ENCODE measurements at places on chromosomes 2 and 18.

DNA sequence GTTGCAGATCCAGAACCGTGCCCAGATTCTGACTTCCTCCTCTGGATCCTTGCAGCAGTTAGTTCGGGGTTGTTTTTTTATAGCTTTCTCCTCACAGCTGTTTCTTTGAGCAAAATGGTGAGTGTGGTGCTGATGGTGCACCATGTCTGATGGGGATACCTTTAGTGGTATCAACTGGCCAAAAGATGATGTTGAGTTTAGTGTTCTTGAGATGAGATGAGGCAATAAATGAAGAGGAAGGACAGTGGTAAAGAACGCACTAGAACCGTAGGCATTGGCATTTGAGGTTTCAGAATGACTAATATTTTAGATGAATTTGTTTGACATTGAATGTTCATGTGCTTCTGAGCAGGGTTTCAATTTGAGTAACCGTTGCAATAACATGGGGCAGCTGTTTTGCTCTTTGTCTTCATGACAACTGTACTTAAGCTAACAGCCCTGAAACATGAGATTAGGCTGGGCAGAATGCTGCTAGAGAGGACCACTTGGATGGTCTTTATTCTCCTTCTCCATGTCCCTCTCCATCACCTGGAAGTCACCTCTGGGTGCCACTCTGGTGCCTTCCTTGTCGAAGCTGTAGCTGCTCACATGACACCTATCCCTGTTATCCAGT is 3.9 kb downstream of the CTLA4 start:
- no peak for DNase-seq

DNA sequence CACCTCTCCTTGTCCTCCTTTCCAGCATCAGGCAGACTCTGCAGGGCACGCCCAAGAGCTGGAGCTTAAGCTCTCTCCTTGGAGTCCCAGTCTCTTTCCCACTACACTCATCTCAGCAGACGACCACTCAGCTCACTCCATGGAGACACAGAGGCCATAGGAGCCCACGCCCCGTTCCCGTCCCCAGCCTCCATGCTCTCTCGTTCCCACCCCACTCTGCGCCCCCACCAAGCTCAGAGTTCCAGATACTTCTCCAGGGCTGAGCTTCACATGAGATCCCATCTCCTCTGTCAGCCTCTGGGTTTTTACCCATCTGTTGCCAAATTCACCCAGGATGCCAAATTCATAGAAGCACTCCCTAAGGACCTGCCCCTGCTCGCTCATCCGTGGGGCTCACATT is 87.3 kb downstream of the MALT1 start:
- no peak for DNase-seq

GRCh38 chr2:205060269-205060668 is 515.0 kb downstream of the PARD3B start:
- no peak for DNase-seq

DNA sequence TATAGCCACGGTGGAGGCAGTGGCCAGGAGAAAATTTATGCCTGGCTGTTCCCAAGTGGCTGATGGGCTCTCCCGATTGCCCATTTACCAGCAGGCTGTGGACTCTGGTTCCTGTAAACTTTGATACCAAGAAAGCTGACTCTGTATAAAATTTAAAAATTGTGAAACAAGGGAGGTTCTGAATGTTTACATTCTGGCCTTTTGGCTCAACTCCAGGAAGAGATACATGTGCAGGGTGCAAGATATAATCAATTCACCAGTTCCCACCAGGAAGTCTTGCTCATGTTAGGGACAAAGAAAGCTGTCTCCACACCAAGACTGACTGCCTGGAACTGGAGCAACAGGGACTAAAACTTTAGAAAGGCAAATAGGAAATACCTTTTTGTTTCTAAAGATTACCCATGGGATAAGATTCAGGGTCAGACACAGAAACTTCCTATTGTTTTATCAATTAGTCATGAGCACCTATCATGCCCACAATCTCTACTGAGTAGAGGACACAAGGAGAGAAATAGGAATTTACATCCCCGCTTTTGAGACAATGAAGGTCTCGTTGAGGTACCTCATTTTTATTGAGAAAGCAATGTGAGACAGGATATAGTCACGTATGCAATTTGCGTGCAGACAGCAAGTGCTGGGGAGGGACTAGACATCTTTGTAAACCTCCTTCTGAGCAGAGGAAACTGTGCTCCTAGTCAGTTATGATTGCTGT is 123.5 kb downstream of the LIPG start:
- no peak for DNase-seq

- no peak for DNase-seq
Observed at GRCh38 chr2:240432430-240432819, 3.0 kb upstream of the GPC1 start.

DNA sequence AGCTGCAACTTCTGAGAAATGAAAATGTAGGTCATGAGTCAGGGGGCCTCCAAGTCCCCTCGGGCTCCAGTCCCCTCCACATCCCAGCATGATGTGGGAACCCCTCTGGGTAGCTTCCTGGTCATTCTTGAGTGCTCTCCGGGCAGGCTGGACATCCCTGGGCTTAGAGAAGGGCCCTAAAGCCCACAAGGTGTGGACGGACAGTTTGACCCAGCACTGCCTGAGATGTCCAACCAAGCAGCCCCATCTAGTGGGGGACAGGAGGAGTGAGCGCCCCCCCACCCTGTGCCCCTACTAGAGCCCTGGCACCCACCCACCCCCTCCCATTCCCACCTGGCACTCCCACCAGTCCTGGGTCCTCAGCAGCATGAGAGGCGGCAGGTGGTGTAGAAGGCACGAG is 46.0 kb downstream of the CYP27C1 start:
- no peak for DNase-seq

- DNase-seq = no peak
Observed at GRCh38 chr18:24840640-24841039, 380.2 kb downstream of the HRH4 start.

- no peak for DNase-seq
Observed at GRCh38 chr2:151869291-151869690, 41.1 kb upstream of the ARL5A start.
